Stimulated activated CD4-positive, alpha-beta T cell treated with anti-CD3 and anti-CD28 coated beads, Interleukin-4, amount 100 ng/mL, for 24 hours (primary cell): ENCODE measurements at places on chromosomes 11 and 22.

- DNase-seq: no peak
Measured at GRCh38 chr11:67441098-67441563, 2.1 kb downstream of the CORO1B start.

GRCh38 chr22:36373258-36373579 is 14.5 kb downstream of the MYH9 start:
- DNase-seq: no peak

DNA sequence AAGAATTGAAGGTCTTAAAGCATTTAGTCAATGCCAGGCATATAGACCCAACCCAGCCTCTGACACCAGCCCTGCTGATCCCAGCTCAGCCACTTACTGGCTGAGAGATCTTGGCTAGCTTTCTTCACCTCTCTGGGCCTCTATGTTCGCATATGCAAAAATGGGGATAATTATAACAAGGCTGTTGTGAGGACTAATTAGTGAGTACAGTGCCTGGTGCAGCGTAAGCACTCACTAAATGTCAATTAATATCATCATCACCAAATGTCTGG is 10.5 kb downstream of the CHST1 start:
- no peak for DNase-seq

DNA sequence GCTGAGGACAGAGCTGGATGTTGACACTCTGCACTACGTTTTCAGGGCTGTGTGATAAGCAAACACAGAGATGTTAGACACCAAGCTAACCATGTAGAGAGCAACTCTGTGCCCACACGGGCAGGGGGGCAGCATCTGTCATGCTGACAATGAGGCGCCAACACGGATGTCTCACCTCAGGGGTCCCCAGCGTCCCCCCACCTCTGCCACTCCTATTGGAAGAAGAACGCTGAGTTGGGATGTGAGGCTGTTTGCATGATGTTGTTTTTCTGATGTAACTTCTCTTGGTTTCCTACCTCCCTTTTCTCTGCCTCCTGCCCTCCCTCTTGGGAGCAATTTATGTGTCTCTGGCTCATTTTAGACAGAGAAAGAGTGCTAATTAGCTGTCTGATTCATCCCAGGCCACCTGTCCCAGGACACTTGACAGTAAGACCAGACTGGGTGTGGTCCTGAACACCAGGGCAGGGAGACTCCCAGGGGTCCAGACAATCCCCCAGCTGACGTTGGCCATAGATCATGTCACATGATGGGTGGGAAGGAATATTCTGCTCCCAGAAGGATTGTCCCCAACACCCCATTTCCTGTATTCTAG is 89.2 kb upstream of the NCAM1 start:
- DNase-seq: no peak

DNA sequence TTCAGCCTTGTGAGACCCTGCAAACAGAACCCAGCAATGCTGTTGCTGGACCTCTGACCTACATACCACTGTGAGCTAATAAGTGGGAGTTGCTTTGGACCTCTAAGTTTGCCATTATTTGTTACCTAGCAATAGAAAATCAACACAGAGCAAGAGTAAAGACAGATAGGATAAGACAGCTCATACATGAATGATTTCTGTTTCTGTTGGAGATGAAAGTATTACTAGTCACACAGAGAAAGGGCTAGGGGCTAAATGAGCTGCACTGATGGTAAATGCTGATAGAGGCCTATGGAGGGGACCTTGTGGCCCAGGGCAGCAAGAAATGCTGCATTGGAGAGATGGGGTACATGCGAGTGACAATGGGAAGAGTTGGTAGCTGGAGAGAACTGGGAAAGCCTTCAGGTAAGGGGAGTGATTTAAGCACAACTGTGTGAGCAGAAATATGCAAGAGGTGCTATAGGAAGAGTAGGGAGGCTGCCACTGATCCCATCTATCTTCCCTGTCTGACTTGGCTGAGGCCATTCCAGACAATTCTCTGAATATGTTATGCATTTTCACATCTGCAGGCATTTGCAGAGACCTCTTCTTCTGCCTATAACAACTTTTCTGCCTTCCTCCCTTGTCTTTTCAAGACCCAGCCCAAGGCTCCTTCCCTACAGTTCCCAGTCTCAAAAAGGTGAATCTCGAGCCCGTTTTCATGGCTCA is 46.1 kb upstream of the SYN3 start:
- no peak for DNase-seq

GRCh38 chr22:23533771-23534191 is 46.3 kb downstream of the IGLL1 start:
- DNase-seq: no peak

GRCh38 chr11:102534261-102534872 is 3.8 kb upstream of the MMP7 start:
- DNase-seq: no peak

DNA sequence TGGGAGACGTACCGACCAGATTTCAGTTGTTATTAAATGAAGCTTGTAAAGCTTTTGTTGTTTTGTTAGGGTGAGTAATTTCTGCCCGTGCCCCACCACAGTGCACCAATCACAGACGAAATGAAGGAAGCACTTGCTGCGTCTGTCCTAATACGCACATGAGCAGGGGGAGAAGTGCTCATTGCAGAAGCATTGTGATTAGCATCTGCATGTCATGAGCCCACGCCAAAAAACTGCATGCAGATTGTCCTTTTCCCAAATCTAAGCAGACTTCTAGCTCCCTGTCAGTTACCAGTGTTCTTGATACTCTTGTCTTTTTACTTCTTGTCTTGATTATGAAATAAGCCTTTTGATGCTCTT is 15.5 kb downstream of the RBX1 start:
- no peak for DNase-seq

- no peak for DNase-seq
Measured at GRCh38 chr22:35549328-35549727, 8.7 kb downstream of the RASD2 start.

GRCh38 chr11:6204706-6205105 is 651 bp upstream of the C11orf42 start:
- DNase-seq: no peak

DNA sequence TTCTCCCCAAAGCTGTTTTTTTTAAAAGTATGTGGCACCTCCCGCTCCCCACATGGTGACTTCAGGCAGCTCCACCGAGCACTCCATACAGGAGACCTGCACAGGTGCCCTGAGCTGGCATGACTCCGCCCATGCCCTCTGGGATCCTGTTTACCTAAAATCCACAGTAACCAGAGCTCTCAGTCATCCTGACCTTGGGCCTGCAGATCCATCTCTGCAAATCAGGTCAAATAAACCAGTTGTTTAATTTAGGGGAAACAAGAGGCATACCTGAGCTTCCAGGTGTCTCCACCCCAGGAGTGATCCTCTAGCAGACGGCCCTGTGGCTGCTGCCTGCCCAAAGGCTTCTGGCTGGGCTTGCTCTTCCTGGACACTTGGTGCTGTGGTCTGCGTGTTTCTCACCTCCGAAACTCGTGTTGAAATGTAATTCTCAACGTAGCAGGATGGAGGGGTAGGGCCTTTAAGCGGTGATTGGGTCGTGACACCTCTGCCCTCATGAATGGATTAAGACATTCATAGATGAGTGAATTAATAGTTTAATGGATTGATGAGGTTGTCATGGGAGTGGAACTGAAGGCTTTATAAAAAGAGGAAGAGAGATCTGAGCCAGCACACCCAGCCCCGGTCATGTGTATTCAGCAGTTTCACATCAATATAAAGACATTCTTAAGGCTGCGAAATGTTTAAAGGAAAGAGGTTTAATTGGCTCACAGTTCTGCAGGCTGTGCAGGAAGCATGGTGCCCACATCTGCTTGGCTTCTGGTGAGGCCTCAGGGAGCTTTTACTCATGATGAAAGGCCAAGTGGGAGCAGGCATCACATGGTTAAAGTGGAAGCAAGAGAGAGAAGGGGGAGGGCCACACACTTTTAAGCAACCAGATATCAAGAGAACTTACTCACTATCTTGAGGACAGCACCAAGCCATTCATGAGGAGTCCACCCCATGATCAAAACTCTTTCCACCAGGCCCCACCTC is 34.1 kb downstream of the LINC01488 start:
- DNase-seq: no peak

- no peak for DNase-seq
Measured at GRCh38 chr11:1448882-1449281, 37.7 kb downstream of the MOB2 start.
